Endothelial cell (in vitro differentiated cells): ENCODE measurements at places on chromosomes 1 and 21. TPM values are rescaled to one million over a fixed set of nuclear protein-coding genes. Genes with fewer than 3 reads are reported as not detected.

The SLC9A1 gene
- total RNA-seq, result 96.2 TPM

The SH3BGR gene
- 3.4 TPM for total RNA-seq

- H3K4me3 ChIP-seq, result no peak overlapping the region
Observed at GRCh38 chr1:109438798-109439297, 12.6 kb upstream of the PSMA5 start.

DNA sequence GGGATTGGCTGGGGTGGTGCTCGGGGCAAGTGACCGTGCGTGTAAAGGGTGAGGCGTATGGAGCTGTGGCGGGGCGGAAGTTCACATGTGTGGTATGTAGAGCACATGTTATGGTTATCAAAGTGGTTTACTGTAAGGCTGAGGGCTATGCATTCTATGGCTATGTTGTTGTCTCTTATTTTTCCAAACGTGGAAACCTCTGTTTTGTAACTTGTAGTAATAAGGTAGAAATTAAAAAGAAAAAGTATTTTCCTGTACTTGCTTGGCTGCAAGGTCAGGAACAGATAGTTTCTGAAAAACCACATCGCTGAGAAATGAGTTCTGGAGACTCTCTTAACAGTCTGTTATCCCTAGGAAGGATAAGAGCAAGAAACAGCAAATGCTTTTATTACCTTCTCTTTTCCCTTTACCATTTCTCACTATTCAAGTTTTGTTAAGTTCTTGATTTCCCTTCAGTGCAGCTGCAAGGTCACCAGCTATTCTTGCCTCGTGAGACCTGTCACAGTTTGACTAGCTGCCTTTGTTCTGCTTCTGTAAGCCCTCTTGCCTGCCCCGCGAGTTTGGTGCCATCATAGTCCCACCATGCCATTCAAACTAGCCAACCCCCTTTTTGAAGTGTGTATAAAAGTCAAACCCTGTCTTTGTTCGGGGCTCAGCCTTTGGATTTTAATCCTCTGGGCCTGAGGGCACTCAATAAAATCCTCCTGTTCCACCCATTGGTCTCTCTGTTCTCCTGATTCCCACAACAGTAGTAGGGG is 9.5 kb downstream of the RNU1-2 start:
- no peak overlapping the region for H3K4me3 ChIP-seq
- peaks cover 3% of the 10 kb centered on the region for H3K27me3 ChIP-seq
- H3K27ac ChIP-seq, result no peak overlapping the region

DNA sequence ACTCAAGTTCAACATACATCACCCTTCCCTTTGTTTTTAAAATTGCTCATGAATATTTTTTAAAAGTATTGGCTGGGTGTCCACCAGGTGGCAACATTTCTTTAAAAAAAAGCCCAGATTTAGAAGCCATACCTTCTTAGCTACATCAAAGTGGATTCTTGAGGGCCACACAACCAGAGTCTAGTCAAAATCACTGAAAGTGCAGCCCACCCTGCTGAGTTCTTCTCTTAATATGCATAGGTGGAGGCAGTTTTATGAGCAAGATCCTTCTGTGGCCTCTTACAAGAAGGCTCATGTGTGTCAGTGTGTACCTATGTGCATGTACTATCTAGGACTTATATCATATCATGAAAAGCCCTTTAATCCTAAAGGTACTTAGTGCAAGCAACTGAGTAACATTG is 16.9 kb upstream of the GNG12 start:
- H3K4me1 ChIP-seq, result no peaks in the 10 kb centered on the region
- H3K4me3 ChIP-seq, result no peak overlapping the region
- DNase-seq, result no peak
- no peak overlapping the region for H3K27ac ChIP-seq
